Fibroblast of lung (primary cell): ENCODE measurements at places on chromosomes 6 and 20. TPM values are rescaled to one million over a fixed set of nuclear protein-coding genes. Genes with fewer than 3 reads are reported as not detected.

Gene CRISP3
- not detected in 2 replicates for total RNA-seq

Gene BACH2
- 1.5 and 2.6 TPM in 2 replicates for total RNA-seq

Gene ZNF311
- 3.5 and 3.6 TPM in 2 replicates for total RNA-seq

Gene SNAI1
- 0.26 and 0.66 TPM in 2 replicates for total RNA-seq

Gene CGAS
- 5.0 and 5.9 TPM in 2 replicates for total RNA-seq

Gene NRSN1
- total RNA-seq = not detected in 2 replicates

Gene ZBP1
- not detected in 2 replicates for total RNA-seq

Gene TFAP2D
- total RNA-seq = not detected in 2 replicates

Gene JAG1
- total RNA-seq = 34.2 and 57.3 TPM in 2 replicates

Gene C6orf89
- total RNA-seq = 37.8 and 47.1 TPM in 2 replicates

Gene BNIP5
- not detected in 2 replicates for total RNA-seq
